ENCODE measurements at places on chromosomes 4 and X.

- no peak for DNase-seq
Measured at GRCh38 chrX:117568238-117568637, 548.4 kb downstream of the KLHL13 start.

GRCh38 chr4:141702472-141703182 is 66.2 kb downstream of the IL15 start:
- no peak for DNase-seq

- DNase-seq = no peak
Measured at GRCh38 chrX:7059859-7060258, 87.7 kb upstream of the STS start.

DNA sequence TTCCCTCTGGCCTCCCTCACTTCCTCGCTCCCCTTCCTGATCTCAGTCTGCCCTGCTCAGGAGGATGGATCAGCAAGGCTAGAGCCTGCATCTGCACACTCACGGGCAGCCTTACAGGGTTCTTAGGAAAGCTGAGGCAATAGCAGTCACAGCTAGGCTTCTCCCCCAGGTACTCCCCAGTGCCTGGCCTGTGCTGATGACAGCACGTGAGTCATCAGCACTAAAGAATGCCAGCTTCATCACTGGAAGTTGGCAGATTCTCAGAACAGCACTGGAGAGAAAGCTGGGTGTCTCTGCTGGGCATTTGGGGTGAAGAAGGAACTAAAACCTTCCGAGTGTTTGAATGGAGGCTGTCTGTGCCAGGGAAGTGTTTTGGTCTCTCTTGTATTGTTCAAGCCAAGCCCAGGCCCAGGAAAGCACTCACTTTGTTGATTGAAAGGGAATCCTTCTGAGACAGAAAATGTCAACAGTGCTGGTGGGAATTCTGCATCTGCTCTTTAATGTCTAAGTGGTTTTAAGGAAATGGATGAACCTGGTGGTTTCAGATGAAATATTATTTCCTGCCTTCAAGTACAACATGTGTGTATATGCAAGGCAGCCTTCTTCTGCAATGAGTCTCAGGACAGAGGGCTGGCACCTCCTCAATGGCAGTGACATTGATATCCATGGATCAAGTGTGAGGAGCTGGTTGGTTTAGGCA is 73.0 kb upstream of the SCOC start:
- no peak for DNase-seq

DNA sequence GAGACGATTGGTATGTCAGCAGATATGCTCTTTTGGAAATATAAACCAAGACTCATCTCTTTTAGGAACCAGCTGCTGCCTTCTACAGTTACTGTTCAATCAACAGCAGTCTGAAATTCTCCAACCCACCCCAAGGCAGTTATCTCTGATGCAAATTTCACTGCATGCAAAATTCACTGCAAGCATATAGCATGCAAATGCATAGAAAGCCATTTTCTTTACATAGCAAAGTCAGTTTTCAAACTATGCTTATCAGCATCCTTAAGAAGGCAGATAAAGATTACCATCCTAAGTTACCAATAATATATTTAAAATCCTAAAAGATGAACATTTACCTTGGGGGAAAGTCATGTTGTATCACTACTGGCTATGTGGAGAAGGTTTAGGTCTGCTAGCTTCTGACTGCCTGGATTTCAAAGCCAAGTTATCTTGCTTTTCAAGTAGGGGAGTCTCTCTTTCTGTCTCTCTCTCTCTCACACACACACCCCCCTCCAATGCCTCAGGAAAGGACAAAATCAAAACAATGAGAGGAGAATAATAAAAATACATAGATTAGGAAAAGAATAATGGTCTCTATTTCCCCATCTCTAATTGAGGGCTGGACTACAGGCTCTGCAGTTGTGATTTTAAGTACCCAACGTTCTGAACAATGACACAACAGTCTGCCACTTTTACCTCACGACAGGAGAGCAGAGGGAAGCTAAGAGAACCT is 1.5 kb downstream of the NMU start:
- DNase-seq = no peak

DNA sequence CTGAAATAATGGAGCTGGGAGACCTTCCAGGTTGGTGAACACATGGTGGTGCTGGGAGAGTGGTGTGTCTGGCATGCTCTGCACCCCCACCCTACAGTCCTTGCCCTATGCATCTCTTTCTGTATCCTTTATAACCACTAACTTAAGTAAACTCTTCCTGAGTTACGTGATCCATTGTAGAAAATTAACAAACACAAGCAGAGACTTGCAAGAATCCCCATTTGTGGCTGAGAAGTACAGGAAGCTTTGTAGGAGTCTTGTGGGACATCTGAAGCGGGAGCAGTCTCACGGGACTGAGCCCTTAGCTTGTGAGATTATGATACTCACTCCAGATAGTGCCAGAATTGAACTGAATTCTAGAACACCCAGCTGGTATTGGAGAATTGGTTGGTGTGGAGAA is 14.3 kb upstream of the FAM13A start:
- no peak for DNase-seq

DNA sequence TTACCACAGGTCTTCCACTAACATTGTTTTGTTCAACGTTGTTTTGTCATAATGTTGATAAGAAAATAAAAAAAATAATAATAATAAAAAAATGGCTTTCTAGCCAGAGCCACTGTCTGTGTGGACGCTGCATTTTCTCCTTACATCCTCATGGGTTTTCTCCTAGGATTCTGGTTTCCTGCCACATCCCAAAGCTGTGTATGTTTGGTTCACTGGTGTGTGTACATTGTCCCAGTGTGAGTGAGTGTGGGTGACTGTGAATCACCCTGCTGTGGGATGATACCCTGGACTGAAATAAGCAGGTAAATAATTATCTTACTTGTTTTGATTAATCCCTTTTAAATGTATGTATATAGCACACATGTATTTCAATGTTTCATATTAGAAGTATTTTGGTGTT is 2154.4 kb upstream of the AGA start:
- DNase-seq = no peak
